ENCODE measurements at places on chromosomes 11 and 22.

DNA sequence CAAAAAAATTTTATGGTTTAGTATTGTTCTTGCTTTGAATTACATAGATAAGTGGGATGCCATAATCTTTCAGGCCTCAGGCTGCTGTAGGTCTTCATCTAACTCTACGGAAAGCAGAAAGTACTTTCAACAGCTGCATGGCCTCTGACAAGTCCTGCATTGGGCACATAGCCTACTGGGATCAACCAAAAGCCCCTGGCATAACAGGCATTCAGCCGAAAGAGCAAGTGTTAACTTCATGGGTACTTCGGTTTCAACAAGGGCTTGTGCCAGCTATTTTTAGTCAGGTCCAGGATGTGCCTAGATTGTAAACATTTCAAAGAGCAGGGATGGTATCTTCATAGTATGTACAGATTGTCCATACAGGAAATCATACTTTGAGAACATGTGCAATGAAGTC, 3.1 kb downstream of the SLN start:
- DNase-seq, result no peak

DNA sequence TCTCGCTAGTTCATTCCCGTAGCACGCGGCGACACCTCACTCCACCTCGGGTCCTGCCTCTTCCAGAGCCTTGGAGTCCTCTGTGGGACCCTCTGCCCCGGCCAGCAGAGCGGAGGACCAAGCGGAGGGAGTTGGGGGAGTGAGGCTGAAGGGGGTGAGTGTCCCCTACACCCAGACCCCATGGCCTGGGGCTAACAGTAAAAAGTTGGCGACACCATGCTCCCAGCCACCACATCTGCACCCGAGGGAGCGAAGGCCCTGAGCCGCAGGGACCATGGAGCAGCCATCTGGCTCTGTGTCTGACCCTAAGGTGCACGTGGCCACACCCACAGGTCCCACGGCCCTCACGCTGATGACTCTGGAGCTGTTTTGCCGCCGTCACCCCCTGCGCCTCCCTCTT, 293.8 kb downstream of the BRD1 start:
- no peak for DNase-seq

DNA sequence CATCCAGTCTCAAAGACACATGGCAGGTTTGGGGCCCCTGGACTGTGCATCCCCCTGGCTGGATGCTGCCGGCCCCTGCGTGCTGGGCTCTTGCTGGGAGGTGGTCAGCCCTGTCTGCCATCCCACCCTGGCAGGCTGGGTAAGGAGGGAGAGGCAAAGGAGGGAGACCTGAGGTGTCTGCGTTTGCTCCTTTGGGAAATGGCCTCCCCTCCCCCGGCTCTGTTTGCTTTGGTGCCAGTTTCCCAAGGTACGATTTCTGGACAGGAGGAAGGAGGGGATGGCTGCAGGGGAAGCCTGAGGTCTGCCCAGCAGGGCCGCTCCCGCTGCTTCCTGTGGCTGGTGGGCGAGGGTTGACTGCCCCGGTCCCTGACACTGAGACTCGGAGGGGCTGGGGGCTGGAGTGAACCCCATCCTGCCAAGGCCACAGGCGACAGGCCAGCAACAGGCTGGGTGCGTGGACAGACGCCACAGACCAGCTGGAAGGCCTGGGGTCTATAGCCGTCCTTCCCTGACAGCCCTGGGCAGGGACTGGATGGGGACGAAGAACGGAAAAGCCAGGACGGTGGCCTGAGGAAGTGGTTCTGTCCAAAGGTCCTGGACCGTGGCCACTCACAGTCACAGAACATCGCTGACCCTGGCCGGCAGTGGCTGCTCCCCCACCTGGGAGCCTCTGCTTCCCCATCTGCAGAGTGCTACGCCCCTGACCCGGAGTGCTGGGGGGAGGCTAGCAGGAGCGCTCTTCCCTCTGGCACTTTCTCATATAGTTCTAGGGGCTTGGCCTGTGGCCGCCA, 38.0 kb downstream of the OSBPL5 start:
- no peak for DNase-seq

DNA sequence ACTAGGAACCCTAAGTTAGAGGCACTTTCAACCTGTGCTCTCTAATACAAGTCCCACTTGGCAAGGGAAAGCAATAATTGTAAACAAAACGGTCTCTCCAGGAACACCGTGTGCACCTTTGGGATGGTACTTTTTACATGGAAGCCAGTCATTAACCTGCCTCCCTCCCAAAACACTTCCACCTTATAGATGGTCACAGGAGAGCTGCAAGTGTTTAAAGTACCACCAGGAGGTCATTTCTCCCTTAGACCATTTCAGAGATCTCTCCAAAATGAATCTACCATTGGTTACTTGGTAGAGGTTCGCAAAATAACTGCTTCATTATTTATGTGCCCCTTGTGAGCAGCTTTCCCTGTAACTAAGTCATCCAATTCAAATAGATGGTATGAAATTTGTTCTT, 375.3 kb downstream of the DYNC2H1 start:
- DNase-seq, result no peak

GRCh38 chr22:26417406-26417805, 11.7 kb upstream of the ASPHD2 start:
- DNase-seq, result no peak

GRCh38 chr11:45647786-45648185, 17.6 kb downstream of the CHST1 start:
- DNase-seq, result no peak

- no peak for DNase-seq
Measured at GRCh38 chr11:25483915-25484635, 847.9 kb upstream of the ANO3 start.

- peak; percentile 58 for DNase-seq
Measured at GRCh38 chr11:27233654-27234042, 129.4 kb downstream of the CCDC34 start.

DNA sequence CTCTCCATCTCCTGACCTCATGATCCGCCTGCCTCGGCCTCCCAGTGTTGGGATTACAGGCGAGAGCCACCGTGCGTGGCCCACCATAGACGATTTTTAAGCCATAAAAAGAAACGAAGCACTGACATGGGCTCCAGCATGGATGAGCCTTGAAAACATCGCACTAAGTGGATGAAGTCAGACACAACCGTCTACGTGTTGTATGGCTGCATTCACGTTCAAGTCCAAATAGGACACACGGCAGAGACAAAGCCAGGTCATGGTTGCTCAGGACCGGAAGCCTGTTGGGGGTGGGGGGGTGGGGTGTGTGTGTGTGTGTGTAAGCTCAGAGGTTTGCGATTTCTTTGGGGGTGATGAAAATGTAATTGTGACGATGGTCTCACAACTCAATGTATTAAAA, 10.0 kb downstream of the RRP7A start:
- DNase-seq, result no peak

GRCh38 chr11:86138958-86139357, 70.1 kb upstream of the PICALM start:
- DNase-seq, result no peak

- no peak for DNase-seq
Measured at GRCh38 chr11:79922641-79923040, 481.8 kb upstream of the TENM4 start.

GRCh38 chr11:114293201-114293711, 2.9 kb upstream of the NNMT start:
- no peak for DNase-seq

DNA sequence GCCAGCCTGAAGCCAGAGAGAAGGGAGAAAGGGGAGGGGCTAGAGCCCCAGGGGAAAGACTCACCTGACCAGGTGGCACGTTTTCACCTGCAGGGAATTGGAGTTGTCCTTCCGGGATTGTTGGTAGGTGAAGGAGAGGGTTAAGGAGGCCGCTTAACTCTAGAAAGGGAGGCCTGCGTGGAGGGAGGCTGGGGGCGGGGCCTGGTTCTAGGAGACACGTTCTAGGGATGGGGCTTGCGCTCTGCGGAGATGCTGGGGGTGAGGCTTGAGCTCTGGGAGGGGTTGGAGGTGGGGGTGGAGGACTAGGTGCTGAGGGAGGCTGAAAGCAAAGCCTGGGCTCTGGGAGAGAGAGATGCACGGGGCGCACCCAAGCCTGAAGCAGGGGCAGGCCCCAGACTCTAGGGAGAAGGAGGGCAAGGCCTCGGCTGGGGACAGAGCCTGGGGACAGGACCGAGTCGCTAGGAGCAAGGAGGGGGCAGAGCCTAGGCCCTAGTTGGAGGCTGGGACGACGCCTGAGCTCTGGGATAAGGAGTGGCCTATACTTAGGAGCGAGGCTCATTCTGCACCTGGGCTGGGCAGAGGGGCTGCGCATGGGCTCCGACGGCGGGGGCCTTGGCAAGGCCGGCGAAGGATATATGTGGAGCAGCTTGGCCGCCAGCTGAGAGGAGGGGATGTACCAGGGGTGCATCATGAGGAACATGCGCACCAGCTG, 2.4 kb downstream of the RASGRP2 start:
- DNase-seq, result no peak

- DNase-seq, result no peak
Measured at GRCh38 chr22:20251981-20252380, 16.1 kb downstream of the RTN4R start.

- no peak for DNase-seq
Measured at GRCh38 chr11:13229136-13229535, 48.5 kb upstream of the BMAL1 start.

DNA sequence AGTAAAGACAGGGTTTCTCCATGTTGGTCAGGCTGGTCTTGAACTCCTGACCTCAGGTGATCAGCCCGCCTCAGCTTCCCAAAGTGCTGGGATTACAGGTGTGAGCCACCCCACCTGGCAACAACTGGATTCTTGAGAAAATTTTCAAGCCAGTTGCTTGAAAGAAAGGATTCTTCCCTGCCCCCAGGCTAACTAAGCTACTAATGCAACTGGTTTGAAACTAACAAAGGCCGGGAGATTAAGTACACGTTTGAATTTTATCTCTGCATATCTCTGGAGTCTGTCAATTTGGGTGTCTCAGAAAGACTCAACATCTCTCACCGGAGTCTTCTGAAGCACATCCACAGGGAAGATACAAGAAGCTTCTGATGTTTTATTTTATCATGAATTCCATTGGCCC, 10.7 kb upstream of the ETS1 start:
- no peak for DNase-seq

GRCh38 chr11:12809364-12809763, 135.1 kb downstream of the TEAD1 start:
- DNase-seq, result no peak

DNA sequence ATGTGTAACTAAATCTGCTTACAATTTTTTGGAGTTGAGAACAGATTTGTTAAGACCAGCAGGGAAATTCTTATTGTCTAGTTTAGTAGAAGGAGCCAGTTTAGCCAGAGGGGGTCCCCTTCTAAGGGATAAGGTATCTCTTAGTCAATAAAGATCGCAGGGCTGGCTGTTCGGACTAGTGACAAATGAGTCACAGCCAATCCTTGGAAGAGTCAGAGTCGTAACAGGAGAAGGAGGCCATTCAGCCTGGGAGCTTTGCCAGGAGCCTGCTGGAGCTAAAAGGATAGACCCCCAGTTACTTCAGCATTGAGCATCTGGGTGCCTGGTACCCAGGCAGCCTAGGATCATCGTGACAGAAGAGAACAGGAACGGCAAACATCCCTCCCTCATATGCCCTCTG, 191.6 kb upstream of the ARHGAP20 start:
- no peak for DNase-seq

- no peak for DNase-seq
Measured at GRCh38 chr11:32162906-32163305, 72.0 kb downstream of the RCN1 start.

GRCh38 chr11:57644748-57645688, 4.7 kb downstream of the YPEL4 start:
- DNase-seq, result peak; percentile 42

DNA sequence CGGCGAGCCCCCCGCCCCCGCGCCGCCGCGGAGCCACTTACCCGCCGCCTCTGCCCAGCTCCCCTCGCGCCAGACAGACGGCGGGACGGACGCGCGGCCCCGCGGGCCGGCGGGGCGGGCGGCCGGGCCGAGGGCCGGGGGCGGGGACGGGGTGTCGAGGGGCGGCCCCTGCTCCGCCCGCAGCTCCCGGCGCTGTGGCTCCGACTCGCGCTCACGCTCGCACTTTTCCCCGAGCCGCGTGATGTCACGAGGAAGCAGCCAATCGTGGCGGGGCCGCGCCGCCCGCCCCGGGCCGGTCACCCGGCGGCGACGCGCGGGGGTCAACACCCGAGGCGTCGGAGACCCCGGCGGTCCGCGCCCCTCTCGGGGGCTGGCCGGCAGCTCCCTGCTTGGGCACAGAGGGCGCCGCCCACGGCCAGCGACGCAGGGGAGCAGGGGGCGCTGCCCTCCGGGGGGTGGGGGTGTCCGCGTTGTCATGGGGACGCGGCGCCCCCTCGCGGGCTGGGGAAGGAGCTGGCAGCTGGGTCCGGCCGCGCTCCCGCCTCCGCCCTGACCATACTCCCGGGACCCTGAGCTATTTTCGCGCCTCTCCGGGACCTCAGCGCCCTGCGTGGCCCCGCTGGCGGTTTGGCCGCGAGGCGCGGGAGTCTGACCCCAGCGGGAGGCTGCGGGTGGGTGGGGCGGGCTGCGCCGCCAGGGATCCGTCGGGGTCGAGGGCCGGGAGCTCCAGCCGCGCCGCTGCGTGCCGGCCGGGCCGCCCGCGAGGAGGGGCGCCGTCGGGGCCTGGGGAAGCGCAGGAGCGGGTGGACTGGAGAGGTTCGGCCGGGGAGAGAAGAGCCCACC, at the start of gene CHRM4:
CHRM4 (minus strand) TSS at position 199 of the 843 bp plus-strand sequence. CDS start 5,219 bp downstream, outside the sequence.
- no peak for DNase-seq

DNA sequence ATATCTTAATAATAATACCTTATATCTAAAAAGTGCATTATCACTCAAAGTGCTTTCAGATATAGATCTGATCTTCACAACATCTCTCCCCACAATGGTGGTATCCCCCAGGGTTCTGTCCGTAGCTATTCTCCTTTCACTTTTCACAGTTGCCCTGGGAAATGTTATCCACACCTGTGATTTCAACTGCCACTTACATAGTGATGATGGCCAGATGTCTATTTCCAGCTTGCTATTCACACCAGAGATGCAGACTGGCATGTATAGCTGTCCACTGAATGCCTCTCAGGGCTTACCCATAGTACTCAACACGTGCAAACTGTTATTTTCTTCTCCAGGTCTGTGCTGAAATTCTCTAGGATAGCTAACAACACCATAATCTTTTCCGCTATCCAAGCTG, 724.7 kb downstream of the DLG2 start:
- no peak for DNase-seq

DNA sequence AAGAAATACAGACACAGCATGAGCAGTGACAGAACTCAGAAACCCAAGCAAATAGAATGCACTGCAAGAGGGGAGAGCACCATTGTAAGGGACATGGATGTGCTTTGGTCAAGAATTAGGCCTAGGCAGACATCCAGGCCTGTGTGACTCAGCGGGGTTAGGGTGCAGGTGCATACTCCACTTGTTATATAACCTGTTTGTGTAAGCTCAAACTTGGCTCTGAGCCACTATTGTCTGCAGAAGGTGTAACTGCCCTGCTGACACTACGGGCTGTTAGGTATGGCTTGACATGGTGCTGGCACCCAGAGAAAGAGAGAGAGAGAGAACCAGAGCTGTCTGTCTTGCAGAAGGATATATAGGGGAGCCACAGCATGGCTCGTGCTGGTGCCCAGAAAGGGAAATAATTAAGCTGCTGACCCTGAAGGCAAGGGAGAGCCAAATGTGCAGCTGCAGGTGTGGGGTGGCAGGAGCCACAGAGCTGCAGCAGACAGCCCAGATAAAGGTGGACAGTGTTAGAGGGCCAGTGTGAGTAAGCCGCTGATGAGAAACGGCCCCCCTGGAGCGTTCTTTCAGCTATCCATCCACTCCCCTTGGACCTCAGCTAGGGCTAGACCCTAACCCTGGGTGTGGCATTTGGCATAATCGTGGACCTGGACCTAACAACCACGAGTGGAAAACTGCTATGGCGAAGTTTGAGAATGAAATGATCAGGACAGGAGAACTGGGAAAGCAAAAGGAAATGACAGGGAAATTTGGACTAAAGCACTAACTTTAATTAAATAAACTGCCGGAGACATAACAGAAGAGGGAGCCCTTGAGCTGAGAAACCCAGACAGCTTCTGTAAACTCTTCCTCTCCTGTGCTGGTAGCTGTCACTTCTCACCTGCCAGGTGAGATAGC, 253.0 kb upstream of the CCDC179 start:
- no peak for DNase-seq

Data from cerebellar nuclear complex (tissue), 1 donor.